ENCODE measurements at places on chromosomes 5 and 9.

DNA sequence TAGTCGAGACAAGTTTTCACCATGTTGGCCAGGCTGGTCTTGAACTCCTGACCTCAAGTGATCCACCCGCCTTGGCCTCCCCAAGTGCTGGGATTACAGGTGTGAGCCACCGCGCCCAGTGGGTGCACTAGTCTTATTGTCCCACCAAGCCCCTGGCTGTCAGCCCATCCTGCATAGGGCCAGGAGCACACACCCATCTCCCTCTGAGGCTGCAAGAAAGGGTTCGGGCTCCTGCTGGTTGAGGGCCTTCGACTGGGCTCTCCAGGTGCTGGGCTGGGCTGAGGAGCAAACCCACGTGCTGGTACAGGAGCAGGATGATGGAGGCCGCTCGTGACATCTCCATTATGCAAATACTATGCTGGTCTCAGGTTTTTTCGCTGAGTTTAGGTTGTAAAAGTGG lies 25.1 kb upstream of the RNF130 start:
- DNase-seq = no peak

DNA sequence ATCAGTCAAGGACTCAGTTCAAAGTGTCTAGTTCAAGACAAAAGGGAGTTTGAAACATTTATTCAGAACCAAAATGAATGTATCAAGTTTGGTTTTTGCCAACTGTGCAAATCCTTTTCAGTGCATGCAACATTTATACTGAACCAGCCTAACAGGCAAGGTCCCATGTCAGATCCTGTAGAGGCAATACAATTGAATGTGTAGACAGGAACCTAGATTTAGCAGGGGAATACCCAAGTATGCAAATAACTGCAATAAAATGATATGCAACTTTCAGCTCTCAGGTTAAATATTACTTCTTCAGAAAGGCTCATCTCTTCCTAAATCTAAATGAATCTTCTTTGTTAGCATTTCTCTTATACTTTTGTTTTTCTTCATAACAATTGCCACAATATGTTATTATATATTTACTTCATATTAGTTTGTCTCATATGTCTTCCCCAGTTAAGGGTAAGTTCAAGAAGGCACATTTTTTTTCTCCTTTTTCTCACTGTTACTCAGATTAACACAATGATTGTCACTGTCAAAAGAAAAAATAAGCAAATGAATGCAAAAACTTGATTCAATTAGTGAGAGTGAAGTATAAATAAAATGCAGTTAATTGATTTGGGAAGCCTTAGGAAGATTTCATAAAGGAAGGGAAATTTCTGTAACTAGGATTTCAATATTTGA lies 163.9 kb upstream of the RASA1 start:
- DNase-seq = no peak

- DNase-seq = no peak
These were observed 69.5 kb downstream of the NIPBL start for GRCh38 chr5:36946101-36946500.

DNA sequence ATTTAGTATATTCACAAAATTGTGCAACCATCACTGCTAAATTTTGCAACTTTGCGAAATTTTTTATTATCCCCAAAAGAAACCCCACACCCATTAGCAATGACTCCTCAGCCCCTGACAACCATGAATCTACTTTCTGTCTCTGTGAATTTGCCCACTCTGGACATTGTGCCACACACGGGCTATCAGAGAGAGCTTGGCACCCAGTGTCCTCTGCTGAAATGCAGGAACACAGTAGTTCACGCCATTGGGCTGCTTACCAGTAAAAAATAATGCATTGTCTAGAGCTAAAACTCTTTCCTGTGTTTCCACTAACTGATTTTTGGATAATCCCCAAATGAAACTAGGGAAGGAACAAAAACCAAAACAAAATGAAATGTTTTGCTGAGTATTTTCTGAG lies 60.0 kb downstream of the HRH2 start:
- DNase-seq = no peak

GRCh38 chr5:177445052-177445916 lies 1.3 kb upstream of the PRR7 start:
- DNase-seq = no peak

- DNase-seq = no peak
These were observed 215.6 kb downstream of the EFNA5 start for GRCh38 chr5:107455111-107455544.

- no peak for DNase-seq
These were observed 264.0 kb downstream of the PIK3R1 start for GRCh38 chr5:68479524-68479923.

DNA sequence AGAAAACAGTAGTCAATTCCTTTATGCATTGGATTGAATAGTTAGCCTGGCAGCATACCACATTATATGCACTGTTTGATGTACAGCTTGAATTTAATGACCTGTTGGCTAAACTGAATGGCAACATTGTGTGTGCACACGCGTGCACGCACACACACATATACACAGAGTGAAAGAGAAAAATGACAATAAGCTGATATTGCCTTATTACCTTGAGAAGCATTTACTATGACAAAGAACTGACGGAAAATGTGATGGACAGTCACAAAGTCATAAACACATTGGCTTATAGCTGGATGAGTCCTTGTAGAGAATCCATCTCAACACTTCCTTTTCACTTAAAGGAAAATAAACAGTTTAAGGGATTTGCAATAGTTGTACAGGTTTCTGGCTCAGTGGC lies 15.5 kb downstream of the JAKMIP2 start:
- DNase-seq = no peak

DNA sequence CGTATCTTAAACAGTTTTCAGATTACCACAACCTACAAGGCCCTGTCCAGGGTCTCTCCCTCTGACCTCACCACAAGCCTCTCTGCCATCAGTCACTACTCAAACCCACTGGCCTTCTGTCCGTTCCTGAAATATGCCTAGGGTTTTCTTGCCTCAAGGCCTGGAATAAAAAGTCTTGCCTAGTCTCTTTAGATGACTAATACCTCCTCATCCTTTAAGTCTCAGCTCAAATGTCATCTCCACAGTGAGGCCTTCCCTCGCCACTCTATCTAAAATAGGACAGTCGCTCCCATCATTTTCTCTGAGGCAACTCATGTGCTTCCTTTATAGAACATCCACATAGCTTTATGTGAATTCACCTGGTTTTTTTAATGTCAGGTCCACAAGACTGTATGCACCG lies 5.2 kb downstream of the DENND1A start:
- DNase-seq = no peak

DNA sequence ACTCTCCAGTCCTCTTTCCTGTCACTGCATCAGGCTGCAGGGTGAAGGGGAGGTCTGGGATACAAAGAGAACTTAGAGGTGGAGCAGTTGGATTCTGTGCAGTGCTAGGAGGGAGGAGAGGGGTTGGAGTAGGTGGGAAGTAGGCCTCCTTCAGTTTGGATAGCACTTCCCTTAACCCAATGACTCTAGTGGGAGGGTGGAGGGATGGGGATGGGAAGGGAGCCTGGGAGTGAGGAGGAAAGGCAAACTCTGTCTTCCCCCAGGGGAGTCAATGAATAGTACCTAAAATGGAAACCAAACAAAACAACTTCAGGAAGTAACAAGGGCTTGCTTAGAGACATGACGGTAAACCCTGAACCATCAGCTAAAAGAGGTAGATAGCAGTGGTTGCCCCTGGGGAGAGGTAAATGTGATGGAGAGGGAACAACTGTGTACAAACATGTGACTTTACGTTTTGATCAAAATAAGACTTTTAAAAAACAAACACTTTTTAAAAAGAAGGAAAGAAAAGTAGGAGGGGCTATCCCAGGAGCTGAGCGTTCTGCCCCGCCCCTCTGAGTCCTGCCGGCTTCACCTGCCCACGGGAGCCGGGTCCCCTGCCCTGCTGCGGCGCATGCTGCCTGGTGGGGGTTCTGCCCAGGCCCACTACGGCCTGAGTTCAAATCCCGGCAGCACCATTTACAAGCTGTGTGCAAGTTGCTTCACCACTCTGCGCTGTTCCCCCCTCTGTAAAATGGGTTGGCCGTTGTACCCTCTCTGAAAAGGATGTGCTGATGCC lies 30.9 kb downstream of the GSN start:
- no peak for DNase-seq

- no peak for DNase-seq
These were observed 167.7 kb downstream of the MACROH2A1 start for GRCh38 chr5:135231289-135231688.

- DNase-seq = peak; percentile 40
These were observed 52.7 kb upstream of the TJP2 start for GRCh38 chr9:69121155-69122081.

DNA sequence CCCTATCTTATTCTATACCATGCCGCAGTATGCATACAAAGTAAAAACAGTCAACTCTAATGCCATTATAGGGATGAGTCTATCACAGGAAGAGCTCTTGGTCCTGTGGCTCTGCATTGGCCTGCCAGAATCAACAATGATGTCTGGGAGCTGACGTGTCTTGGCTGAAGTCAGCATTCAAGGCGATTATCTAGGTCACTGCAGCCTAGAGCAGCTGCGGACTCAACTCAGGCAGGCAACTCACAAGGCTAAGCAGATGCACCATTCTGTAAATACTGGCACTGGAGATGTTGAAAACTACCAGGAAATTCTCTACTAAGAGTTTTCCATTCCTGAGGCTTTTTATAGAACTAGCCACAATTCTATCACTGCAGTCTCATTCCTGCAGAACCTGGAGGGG lies 13.3 kb downstream of the SPATA9 start:
- DNase-seq = peak; percentile 34

DNA sequence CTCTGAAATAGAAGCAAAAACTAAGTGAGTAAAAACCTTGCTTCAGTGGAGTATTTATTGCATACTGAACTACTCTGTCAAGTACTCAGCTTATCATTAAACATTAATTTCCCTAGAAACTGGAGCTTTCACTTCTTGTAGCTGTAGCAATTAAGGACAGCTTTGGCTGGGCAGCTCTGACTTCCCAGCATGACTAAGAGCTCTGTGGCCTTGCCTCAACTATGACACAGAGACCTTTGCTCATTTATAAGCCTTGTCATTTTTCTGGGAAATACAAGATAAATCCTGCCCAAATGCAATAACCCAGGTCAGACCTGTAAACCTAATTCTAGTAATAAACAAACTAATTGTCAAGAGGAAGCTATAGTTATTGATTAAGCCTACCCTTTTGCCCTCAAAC lies 65.4 kb upstream of the STK32A start:
- DNase-seq = no peak

GRCh38 chr5:61306531-61307131 lies 25.4 kb upstream of the ZSWIM6 start:
- DNase-seq = no peak

DNA sequence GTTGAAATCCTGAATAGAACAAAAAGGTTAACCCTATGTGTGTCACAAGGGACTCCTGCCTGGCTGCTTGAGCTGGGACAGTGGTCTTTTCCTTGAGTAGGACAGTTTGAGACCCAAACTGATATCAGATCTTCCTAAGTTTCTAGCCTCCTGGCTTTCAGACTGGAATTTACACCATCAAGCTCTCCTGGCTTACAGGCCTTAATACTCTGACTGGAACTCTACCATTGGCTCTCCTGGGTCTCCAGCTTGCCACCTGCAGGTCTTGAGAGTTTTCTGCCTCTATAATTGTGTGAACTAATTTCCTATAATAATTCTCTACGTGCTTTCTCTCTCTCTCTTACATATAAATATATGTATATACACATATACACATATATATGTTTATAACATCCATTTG lies 112.5 kb downstream of the PRR16 start:
- DNase-seq = no peak

DNA sequence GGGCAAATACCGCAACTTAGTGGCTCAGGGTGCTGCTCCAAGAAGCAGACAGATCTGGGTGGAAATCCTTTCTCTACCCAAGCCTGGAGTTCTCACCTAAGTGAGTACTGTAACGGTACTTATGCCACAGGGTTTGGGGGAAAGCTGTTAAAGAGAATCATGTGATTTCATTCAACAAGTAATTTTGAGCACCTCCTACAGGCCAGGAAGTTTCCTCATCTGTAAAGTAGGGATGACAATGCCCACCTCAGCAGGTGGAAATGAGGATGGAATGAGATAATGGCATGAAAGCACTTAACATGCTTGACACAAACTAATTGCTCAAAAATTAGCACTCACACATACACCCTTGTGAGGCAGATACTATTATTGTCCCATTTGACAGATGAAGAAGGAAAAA lies 114.1 kb downstream of the JAKMIP2 start:
- no peak for DNase-seq

DNA sequence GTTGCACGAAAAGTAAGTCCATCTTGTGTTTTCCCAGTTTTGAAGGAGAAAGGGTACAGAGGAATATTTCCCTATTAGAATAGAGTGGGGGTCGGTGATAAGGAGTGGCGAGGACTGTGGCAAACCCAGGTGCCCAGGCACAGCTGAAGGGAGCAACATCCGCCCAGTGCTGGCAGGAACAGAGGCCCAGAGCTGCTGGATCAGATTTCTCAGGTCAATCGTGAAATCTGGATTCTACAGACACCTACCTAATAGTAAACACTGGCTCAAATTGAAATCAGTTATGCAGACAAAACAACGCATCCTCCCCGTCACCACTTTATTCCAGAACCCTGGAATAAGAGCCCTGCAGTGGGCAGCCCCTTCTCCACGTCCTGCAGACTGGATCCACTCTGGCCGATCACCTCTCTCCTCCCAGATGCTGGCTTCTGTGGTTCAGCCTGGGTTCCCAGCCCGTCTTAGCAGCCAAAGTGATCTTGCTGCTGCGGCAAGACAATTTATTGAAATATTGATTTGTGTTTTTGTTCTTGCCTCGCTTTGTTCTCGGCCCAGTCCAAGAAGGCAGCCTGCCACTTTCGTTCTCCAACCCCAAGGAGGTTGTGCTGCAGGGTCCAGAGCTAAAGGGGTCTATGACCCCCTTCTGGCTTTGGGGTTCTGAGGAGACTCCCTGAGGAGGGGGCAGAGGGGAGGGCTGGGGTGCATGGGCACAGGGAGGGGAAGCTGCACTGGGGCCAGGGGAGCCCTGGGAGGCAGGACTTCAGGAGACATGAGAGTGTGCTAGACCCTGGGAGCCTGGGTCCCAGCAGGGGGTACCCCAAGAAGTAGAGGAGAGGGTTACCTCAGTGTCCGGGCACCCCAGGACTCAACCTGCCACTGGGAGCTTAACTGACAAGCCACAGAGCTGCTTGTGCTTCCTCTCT lies 103.3 kb downstream of the ZNF354C start:
- DNase-seq = no peak

GRCh38 chr5:31731016-31731415 lies 92.1 kb downstream of the PDZD2 start:
- DNase-seq = no peak

DNA sequence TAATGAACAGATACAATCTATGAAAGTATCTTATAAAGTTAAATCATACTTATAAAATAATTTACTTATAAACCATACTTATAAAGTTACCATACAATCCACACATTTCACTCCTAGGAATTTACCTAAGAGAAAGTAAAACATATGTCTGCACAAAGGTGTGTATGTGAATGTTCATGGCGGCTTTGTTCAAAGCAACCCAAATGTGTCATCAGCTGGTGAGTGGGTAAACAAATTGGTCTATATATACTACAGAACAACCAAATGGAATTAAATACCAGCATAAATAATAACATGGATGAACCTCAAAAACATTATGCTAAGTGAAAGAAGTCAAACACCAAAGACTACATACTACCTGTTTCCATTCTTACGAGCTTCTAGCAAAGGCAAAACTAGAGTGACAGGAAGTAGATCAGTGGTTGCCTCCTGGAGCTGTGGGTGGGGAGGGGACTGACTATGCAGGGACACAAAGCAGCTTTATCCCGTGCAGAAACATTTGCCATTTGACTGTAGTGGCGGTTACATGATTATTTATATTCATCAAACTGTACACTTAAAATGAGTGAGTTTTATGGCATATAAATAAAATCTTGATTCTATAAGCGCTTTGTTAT lies 10.6 kb downstream of the TRAF1 start:
- DNase-seq = no peak

GRCh38 chr5:131628990-131629389 lies 6.0 kb downstream of the RAPGEF6 start:
- no peak for DNase-seq

GRCh38 chr5:129857116-129857515 lies 47.1 kb upstream of the CHSY3 start:
- DNase-seq = peak; percentile 8

Measured in right lung (tissue), 10 donors.